ENCODE measurements at places on chromosomes 1 and 21. TPM values are rescaled to one million over a fixed set of nuclear protein-coding genes. Genes with fewer than 3 reads are reported as not detected.
A peak's percentile ranks its signal among the peaks of the same experiment; 100 is the strongest.

GRCh38 chr21:34844924-34845238, 176.1 kb downstream of the CLIC6 start:
- no peaks in the 10 kb centered on the region for H3K36me3 ChIP-seq
- no peaks in the 10 kb centered on the region for H3K27me3 ChIP-seq
- no peak overlapping the region for H3K27ac ChIP-seq
- no peak overlapping the region for H3K4me3 ChIP-seq
- H3K4me1 ChIP-seq = peaks cover 18% of the 10 kb centered on the region
- no peak for DNase-seq

INSRR gene
- not detected for total RNA-seq

S100A5 gene
- not detected for total RNA-seq

DNA sequence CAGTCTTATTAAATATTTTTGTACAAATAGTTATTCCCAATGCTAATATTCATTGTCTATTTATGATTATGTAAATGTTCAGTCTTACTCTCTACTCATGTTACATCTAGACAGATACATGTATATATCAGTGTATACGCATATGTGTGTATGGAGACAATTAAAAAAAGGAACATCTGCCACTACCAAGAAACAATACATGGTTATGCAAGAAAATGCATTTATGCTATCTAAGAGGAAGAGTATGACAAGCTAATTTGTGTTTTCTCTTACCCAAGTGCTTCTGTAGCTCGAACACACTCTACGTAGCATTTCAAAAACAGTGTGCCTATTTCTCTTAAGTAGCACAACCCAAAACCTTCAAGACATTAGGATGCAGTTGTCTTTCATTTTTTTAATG, 6.1 kb upstream of the RLF start:
- no peak overlapping the region for H3K27ac ChIP-seq
- DNase-seq = no peak
- no peaks in the 10 kb centered on the region for H3K36me3 ChIP-seq

- no peak for DNase-seq
- H3K27me3 ChIP-seq = no peaks in the 10 kb centered on the region
- no peak overlapping the region for H3K27ac ChIP-seq
- H3K4me1 ChIP-seq = no peaks in the 10 kb centered on the region
- no peaks in the 10 kb centered on the region for H3K36me3 ChIP-seq
- no peak overlapping the region for H3K4me3 ChIP-seq
Observed at GRCh38 chr1:234709473-234710228, 99.7 kb upstream of the IRF2BP2 start.

LORICRIN gene
- total RNA-seq = not detected

DNA sequence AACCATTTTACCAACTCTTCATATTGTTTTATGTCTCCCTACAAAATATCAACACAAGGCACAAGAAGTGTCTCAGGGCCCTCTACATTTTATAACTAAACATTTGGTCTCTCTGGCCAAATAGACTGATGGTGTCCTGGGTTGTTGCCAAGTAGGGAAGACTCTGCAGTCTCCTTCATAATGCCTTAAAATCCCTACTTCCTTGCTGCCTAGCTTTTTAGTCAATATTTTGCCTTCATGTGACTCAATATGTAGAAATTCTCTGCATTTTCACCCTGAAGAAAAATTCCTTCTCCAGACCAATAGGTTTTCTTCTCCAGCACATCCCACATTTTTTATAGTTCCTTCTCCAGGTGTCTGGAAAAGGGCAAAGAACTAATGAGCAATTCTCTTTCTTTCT, 72.6 kb upstream of the IPO9 start:
- no peak for DNase-seq
- H3K27me3 ChIP-seq = no peaks in the 10 kb centered on the region
- H3K27ac ChIP-seq = no peak overlapping the region

CYB561D1 gene
- 2.7 TPM for total RNA-seq

DNA sequence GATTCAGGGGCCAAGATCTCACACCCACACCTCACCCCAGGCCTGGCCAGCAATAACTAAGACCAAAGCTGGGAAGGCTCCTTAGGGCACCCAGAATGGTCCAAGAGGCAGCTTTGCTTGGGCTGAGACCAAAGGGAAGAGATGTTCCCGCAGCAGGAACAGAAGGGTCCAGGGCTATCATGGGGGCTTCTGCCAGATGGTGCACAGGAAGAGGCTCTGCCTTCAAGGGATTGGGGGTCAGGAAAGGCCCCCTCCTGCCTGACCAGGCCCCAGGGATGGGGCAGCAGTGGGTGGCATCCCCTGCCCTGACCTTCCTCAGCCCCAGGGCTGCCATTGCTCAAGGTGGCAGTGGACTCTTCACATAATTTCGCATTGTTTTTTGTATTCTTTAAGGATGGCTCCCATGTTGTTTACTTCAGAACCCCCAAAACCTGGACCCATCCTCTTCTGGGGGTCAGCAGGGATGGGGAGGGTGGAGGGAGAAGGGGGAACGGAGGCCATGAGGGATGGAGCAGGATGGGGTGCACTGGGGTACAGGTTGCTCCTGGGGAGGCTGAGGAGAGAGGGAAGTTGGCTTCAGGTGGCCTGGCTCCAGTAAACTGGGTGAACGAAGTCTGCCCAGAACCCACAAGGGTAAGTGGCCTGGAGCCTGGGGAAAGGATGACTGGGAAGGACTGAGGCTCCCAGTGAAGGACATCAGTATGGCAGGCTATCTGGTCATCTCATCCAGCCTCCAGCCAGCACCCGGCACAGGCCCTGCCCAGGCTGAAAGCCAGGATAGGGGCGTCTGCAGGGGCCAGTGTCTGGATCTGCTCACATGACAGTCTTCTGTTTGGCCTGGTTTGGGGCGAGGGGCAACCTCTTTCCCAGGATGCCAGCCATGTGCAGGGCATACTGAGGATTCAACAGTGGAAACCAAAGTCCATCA, 2.6 kb upstream of the NADK start:
- peak overlapping the region; percentile 88 for H3K27ac ChIP-seq
- peaks cover 42% of the 10 kb centered on the region for H3K4me1 ChIP-seq
- H3K27me3 ChIP-seq = no peaks in the 10 kb centered on the region
- DNase-seq = no peak
- H3K36me3 ChIP-seq = peaks cover 6% of the 10 kb centered on the region

DNA sequence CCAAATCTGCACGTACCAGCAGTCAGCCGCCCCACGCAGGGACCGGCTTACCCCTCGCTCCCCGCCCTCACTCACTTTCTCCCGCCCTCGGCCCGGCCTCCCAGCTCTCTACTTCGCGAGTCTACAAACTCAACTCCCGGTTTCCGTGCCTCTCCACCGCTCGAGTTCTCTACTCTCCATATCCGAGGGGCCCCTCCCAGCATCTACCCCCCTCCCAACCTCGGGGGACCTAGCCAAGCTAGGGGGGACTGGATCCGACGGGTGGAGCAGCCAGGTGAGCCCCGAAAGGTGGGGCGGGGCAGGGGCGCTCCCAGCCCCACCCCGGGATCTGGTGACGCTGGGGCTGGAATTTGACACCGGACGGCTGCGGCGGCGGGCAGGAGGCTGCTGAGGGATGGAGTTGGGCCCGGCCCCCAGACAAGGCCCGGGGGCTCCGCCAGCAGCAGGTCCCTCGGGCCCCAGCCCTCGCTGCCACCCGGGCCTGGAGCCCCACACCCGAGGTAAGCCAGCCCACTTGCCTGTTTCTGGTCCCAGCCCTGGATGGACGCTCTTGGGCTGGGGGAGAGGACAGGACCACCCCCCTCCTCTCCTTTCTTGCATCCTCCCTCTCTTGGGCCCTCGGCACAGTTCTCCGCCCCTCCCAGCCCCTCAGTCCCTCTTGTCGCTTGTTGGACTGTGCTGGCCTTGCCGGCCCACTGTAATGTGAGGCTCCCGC, at the start of gene ARTN:
TSS of gene ARTN (plus strand) at position 416 of the 715 bp plus-strand sequence. CDS start 1,856 bp downstream, outside the sequence.
- H3K27me3 ChIP-seq = peaks cover 8% of the 10 kb centered on the region
- peak within 1 kb of the TSS; percentile 96 for H3K4me3 ChIP-seq
- peak; percentile 92 for DNase-seq
- no peaks in the 10 kb centered on the region for H3K36me3 ChIP-seq

HSF2BP gene
- 2.3 TPM for total RNA-seq

GRCh38 chr1:25550155-25550506, 6.7 kb downstream of the LDLRAP1 start:
- H3K27ac ChIP-seq = no peak overlapping the region
- no peak for DNase-seq
- no peak overlapping the region for H3K4me3 ChIP-seq
- 0 out of 2 replicates have a peak, but pooled peaks cover 1% of the 10 kb centered on the region for H3K4me1 ChIP-seq
- no peaks in the 10 kb centered on the region for H3K27me3 ChIP-seq
- no peaks in the 10 kb centered on the region for H3K36me3 ChIP-seq

DNA sequence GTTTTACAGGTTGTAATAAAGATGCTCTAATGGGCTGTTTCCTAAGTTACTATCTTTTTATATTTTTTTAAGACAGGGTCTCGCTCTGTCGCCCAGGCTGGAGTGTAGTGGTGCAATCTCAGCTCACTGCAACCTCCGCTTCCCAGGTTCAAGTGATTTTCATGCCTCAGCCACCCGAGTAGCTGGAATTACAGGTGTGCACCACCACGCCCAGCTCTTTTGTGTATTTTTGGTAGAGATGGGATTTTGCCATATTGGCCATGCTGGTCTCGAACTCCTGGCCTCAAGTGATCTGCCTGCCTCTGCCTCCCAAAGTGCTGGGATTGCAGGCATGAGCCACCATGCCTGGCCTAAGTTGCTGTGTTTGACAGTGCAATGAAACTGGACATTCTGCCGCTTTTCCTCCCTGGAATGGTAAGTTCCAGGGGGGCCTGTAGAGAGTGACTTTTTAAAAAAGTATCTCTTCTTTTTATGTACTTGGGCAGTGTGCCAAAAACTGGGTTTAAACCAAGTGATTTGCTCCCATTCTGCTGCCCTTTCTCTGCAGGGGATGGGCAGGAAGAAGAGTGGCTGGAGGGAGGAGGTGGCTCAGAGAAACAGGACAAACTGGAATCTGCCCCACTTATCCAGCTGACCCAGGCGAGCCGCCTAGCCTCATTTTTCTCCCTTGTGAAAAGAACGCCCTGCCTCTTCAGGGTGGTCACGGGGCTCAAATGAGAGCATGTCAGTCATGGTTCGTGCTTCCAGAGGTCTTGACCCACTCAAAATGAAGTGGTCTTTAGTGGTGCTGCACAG, 2.3 kb downstream of the SLC37A1 start:
- no peaks in the 10 kb centered on the region for H3K36me3 ChIP-seq
- H3K4me1 ChIP-seq = peaks cover 29% of the 10 kb centered on the region
- peaks cover 12% of the 10 kb centered on the region for H3K27me3 ChIP-seq
- H3K27ac ChIP-seq = 0 out of 2 replicates have a peak overlapping the region, but pooled peaks have one; percentile 1

GRCh38 chr1:214493126-214493796, 58.1 kb downstream of the PTPN14 start:
- DNase-seq = no peak
- H3K27ac ChIP-seq = no peak overlapping the region
- H3K36me3 ChIP-seq = no peaks in the 10 kb centered on the region
- no peak overlapping the region for H3K4me3 ChIP-seq
- H3K4me1 ChIP-seq = peaks cover 30% of the 10 kb centered on the region

DNA sequence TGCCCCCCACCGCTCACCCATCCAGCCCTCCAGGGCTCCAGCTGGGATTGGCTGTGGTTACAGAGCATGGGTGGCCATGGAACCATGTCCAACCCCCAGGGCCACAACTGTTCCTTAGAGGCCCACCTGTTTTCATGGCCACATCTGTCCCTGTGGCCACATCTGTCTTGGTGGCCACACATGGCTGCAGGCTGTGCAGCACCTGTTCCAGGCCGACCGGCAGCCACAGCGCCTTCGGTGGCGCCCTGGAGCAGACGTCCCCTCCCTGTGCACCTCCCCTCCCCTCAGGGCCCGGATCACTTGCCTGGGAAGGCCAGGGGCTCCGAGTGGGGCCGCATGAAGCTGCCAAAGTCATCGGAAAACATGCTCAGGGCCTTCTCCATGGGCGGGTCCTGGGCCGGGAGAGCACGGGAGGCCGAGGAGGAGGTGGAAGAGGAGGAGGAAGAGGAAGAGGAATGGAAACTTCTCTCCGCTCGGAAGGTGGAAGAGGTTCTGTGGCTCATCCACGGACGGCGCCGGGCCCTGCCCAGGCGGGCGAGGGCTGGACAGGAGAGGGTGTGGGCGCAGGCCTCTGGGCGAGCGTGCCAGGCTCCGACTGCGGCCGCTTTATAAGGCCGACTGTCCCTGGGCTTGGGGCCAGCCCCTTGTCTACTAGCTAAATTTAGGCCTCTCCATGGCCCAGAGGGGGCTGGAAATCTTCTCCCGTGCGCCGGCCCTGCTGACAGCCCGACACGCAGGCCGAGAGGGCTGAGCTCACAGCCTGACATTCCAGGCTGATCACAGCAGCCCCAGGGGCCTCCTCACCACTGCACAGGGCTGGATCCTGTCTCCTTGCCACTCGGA, at the start of gene HSPB7:
TSS of gene HSPB7 (minus strand) at position 583 of the 843 bp plus-strand sequence. CDS start at position 503, 80 bp downstream.
- peak; percentile 72 for DNase-seq
- H3K4me3 ChIP-seq = no peak within 1 kb of the TSS
- no peaks in the 10 kb centered on the region for H3K27me3 ChIP-seq
- peaks cover 32% of the 10 kb centered on the region for H3K4me1 ChIP-seq
- no peak within 1 kb of the TSS for H3K27ac ChIP-seq

DNA sequence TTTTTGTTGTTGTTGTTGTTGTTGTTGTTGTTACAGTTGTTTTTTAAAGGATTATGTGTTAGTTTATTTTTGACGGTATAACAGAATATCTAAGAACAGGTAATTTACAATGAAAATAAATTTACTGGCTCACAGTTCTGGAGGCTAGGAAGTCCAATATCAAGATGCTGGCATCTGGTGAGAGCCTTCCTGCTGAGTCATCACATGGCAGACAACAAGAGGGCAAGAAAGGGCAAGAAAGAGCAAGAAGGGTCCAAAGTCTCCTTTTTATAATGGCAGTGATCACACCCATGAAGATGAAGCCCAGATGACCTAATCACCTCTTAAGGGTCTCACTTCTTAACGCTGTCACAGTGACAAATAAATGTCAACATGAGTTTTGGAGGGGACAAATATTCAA, 142.1 kb downstream of the NEGR1 start:
- DNase-seq = no peak
- no peak overlapping the region for H3K27ac ChIP-seq
- no peaks in the 10 kb centered on the region for H3K27me3 ChIP-seq
- no peaks in the 10 kb centered on the region for H3K4me1 ChIP-seq

- no peak overlapping the region for H3K27ac ChIP-seq
- no peaks in the 10 kb centered on the region for H3K27me3 ChIP-seq
- no peak for DNase-seq
- H3K4me3 ChIP-seq = no peak overlapping the region
- H3K4me1 ChIP-seq = no peaks in the 10 kb centered on the region
Observed at GRCh38 chr1:243595527-243596210, 254.4 kb downstream of the AKT3 start.

SIM2 gene
- 1.4 TPM for total RNA-seq

KCNN3 gene
- total RNA-seq = 4.0 TPM

- H3K36me3 ChIP-seq = no peaks in the 10 kb centered on the region
- H3K27me3 ChIP-seq = no peaks in the 10 kb centered on the region
- no peak overlapping the region for H3K4me3 ChIP-seq
- H3K4me1 ChIP-seq = no peaks in the 10 kb centered on the region
- DNase-seq = no peak
Observed at GRCh38 chr1:92752719-92753118, 32.2 kb downstream of the EVI5 start.

- peaks cover 12% of the 10 kb centered on the region for H3K4me1 ChIP-seq
- no peaks in the 10 kb centered on the region for H3K27me3 ChIP-seq
- H3K27ac ChIP-seq = no peak overlapping the region
- no peak overlapping the region for H3K4me3 ChIP-seq
- no peaks in the 10 kb centered on the region for H3K36me3 ChIP-seq
- no peak for DNase-seq
Observed at GRCh38 chr1:89692601-89693521, 59.9 kb downstream of the LRRC8C start.
